ENCODE measurements at places on chromosomes 1 and 21. TPM values are rescaled to one million over a fixed set of nuclear protein-coding genes. Genes with fewer than 3 reads are reported as not detected.

- H3K27me3 ChIP-seq = no peaks in the 10 kb centered on the region
- H3K4me3 ChIP-seq = no peak overlapping the region
- H3K27ac ChIP-seq = no peak overlapping the region
- no peaks in the 10 kb centered on the region for H3K4me1 ChIP-seq
- no peak for DNase-seq
Measured at GRCh38 chr1:11940260-11940921, 5.9 kb downstream of the PLOD1 start.

- peaks cover 16% of the 10 kb centered on the region for H3K4me1 ChIP-seq
- peak; percentile 87 for DNase-seq
Measured at GRCh38 chr1:234676103-234676594, 66.2 kb upstream of the IRF2BP2 start.

DNA sequence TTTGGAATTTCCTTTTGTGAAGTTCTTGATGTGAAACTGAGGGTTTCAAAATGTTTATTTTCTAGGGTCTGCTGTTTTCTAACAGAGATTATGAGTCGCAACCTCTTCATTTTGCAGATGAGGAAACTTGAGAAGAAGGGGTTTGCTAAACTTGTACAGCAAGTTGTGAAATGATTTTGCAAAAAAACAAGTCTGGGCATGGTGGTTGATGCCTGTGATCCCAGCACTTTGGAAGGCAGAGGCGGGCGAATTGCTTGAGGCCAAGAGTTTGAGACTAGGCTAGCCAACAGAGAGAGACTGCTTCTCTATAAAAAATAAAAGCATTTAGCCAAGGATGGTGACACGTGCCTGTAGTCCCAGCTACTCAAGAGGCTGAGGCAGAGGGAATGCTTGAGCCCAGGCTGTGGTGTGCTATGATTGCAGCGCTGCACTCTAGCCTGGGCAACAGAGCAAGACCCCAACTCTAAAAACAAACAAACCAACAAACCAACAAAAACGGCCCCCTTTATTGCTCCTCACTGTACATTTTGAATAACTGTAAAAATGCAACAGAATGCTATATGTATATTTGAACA, 9.9 kb downstream of the TRIM67 start:
- no peak overlapping the region for H3K27ac ChIP-seq
- no peaks in the 10 kb centered on the region for H3K27me3 ChIP-seq
- no peak overlapping the region for H3K4me3 ChIP-seq
- no peaks in the 10 kb centered on the region for H3K4me1 ChIP-seq

DNA sequence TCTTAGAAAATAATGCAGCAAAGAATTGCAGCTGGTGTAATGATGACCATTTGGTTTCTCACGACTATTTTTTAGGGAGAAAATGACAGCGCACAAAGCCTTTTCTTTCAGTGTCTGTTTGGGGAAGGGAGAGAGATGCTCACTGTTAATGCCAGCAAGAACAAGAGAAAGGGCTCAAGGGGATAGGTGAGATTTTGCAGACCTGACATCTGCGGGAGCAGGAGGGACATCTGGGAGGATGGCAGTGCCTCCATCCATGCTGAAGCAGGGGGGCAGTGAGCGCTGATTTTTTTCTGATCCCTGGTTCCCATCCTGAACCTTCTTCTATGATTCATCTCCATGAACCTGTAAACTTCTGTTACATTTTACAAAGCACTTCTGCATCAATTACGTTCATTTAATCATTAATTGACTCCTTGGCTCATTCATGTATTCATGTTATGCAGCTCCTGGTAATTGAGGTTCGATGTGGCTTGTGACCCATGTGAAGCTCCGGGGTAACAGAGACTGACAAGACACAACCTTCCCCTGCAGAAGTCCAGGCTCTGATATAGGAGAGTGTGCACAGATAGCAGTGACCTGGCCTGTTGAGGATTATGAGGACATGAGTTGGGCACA, 595.3 kb downstream of the PTPRU start:
- no peak overlapping the region for H3K4me3 ChIP-seq
- no peaks in the 10 kb centered on the region for H3K36me3 ChIP-seq
- no peaks in the 10 kb centered on the region for H3K27me3 ChIP-seq
- no peak overlapping the region for H3K27ac ChIP-seq
- no peak for DNase-seq

DNA sequence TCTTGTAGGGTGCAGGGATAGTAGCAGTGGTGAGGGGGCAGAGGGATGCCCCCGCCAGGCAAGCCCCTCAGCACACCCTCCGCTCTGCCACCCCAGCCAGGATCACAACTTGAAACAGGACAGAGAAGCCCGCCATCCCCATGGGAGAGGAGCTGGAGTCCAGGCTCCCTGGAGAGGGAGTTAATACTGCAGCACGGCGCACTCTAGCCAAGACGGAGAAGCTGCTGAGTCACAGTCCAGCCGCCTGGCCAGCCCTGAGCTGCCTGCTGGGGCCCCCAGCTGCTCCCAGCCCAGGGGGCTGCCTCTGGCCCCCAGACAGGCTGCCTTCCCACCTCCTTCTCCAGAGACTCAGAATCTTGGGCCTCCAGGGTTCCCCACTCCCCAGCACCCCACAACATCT, 87.2 kb downstream of the SYT2 start:
- H3K27me3 ChIP-seq = no peaks in the 10 kb centered on the region
- no peaks in the 10 kb centered on the region for H3K36me3 ChIP-seq
- H3K4me1 ChIP-seq = no peaks in the 10 kb centered on the region

GRCh38 chr1:21097729-21098128, 79.0 kb downstream of the EIF4G3 start:
- H3K4me1 ChIP-seq = peaks cover 3% of the 10 kb centered on the region
- DNase-seq = no peak
- H3K27ac ChIP-seq = no peak overlapping the region
- H3K27me3 ChIP-seq = no peaks in the 10 kb centered on the region

DNA sequence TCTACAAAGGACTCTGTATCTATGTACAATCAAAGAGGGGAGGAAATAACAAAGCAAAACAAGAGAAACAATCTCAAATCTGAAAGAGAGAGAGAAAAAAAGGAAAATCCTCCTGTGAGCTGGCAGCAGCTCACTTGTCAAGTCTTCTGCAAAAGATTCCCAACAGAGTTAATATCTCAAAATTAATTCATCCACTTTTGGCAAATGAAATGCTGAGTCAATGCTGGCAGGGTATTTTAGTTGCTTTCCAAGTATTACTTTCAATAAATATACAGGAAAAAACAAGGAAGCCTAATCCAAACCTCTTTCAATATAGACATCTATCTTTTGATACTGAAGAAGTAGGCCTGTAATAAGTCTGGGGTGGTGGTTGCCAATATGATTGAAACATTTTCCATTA, 613.9 kb upstream of the NEGR1 start:
- H3K4me3 ChIP-seq = no peak overlapping the region
- no peaks in the 10 kb centered on the region for H3K36me3 ChIP-seq
- H3K27me3 ChIP-seq = no peaks in the 10 kb centered on the region
- no peak for DNase-seq
- no peak overlapping the region for H3K27ac ChIP-seq
- no peaks in the 10 kb centered on the region for H3K4me1 ChIP-seq

GRCh38 chr1:17538428-17539117, 925 bp upstream of the ARHGEF10L start:
- peak; percentile 42 for DNase-seq
- H3K4me1 ChIP-seq = peaks cover 13% of the 10 kb centered on the region
- no peak overlapping the region for H3K27ac ChIP-seq
- H3K4me3 ChIP-seq = no peak overlapping the region
- H3K36me3 ChIP-seq = no peaks in the 10 kb centered on the region

DNA sequence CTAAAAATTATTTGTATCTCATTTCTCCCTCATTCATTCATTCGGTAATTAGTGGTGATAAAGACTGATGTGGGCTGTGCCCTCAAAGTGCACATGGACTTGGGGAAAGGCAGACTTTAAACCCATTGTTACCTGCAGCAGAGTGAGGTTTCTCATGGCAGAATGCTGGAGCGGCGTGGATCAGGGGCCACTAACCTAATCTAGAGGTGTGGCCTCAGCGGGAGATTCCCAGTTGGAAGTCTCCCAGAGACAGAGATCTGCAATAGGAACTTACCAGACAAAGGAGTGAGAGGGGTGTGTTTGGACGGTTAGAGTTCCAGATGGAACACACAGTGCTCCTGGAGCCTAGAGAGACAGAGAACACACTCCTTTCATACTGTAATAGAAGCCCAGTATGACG, 73.5 kb downstream of the VPS26C start:
- no peak overlapping the region for H3K4me3 ChIP-seq
- H3K27ac ChIP-seq = no peak overlapping the region
- H3K27me3 ChIP-seq = no peaks in the 10 kb centered on the region
- H3K4me1 ChIP-seq = no peaks in the 10 kb centered on the region

- H3K4me1 ChIP-seq = no peaks in the 10 kb centered on the region
- no peaks in the 10 kb centered on the region for H3K27me3 ChIP-seq
- no peak overlapping the region for H3K27ac ChIP-seq
Measured at GRCh38 chr1:67601955-67602354, 83.0 kb upstream of the GADD45A start.

- no peak for DNase-seq
- H3K4me3 ChIP-seq = no peak overlapping the region
- H3K27me3 ChIP-seq = no peaks in the 10 kb centered on the region
- H3K27ac ChIP-seq = no peak overlapping the region
- H3K36me3 ChIP-seq = no peaks in the 10 kb centered on the region
- no peaks in the 10 kb centered on the region for H3K4me1 ChIP-seq
Measured at GRCh38 chr1:75520862-75521475, 89.9 kb downstream of the SLC44A5 start.

DNA sequence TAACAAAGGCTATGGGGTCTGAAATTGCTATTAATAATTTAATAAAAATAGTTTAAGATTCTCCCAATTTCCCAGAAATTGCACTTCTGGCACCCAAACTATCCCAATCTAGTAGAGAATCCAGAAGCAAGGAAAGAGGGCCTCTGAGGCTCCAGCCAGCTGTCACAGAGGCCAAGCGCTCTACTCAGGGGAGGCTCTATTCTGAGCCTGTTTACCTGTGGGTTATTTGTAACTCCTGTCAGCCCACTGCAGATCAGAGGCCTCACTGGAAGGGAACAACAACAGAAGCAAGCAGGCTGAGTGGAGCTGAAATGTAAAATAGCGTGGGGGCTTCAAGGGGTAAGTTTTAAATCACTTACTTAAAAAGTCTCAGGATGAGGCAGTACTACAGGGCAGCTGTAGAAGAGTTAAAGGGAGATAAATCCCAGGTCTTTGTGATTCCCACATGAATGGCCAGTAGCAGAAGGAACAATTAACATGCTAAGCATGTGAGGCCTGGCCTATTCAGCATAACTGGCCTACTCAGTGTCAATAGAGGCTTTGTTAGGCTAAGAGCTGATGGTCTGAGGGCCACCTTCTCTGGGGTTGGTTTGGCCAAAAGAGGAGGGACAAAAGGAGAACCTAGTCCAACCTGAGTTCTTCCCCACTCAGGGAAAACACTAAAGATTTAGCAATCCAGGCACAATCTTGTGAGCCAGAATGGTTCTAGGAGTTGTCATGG, 12.8 kb downstream of the ZNF687 start:
- H3K27ac ChIP-seq = no peak overlapping the region
- DNase-seq = no peak
- H3K4me1 ChIP-seq = no peaks in the 10 kb centered on the region
- no peaks in the 10 kb centered on the region for H3K27me3 ChIP-seq

DNA sequence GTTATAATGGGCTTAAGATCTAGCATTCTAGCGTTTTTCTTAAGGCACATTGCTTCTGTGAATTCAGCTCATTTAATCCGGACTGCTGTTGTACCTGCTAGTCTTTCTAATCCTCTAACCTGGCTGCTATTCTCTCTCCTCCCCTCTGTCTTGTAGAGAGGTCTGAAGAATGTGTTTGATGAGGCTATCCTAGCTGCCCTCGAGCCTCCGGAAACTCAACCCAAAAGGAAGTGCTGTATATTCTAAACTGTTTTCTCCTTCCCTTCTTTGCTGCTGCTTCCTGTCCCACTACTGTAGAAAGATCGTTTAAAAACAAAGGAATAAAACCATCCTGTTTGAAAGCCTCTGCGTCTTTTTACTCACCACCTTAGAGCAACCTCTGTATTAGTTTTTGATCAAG, 37.3 kb downstream of the CDC42 start:
- no peak overlapping the region for H3K4me3 ChIP-seq
- H3K27me3 ChIP-seq = no peaks in the 10 kb centered on the region
- H3K4me1 ChIP-seq = no peaks in the 10 kb centered on the region
- no peak for DNase-seq

- no peak within 1 kb of the TSS for H3K27ac ChIP-seq
- H3K27me3 ChIP-seq = no peaks in the 10 kb centered on the region
- peak within 1 kb of the TSS; percentile 39 for H3K4me3 ChIP-seq
- peaks cover 6% of the 10 kb centered on the region for H3K4me1 ChIP-seq
- no peaks in the 10 kb centered on the region for H3K36me3 ChIP-seq
Measured at GRCh38 chr1:22143065-22144033, at the start of gene WNT4. TSS of gene WNT4 (minus strand) at chr1:22143097. CDS start at chr1:22142922, 175 bp downstream.

DNA sequence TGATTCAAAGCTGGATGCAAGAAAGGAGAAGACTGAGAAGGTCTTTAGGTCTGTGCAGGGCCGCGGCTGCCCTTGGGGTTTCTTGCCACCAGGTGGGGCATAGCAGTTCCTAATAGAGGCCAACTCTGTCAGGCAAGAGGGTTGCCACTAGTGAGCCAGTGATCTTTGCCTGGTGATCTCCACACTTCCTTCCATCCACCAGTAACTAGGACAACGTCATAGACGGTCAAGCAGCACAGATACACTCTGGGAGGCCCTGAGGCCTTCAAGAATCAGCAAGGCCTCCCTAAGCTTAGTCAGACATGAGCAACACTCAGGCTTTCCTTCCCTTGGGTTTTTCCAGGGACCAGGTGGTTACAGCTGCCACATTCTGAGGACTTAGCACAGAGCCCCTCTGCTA, 32.9 kb upstream of the ATP2B4 start:
- no peak overlapping the region for H3K27ac ChIP-seq
- H3K27me3 ChIP-seq = no peaks in the 10 kb centered on the region
- peak; percentile 40 for DNase-seq
- no peak overlapping the region for H3K4me3 ChIP-seq
- H3K4me1 ChIP-seq = no peaks in the 10 kb centered on the region

DNA sequence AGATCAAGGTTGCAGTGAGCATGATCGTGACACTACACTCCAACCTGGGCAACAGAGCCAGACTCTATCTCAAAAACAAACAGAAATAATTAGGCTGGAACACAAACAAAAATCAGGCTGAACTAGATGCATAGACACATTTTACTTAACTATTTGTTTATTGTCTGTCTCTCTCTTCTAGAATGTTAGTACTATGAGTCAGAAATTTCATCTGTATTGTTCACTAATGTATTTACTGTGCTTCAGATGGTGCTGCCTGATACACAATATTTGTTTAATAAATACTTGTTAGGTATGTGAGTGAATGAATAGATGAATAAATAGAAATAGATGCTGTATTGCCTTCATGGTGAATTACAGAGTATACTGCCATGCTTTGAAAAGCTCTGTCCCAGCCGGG, 6.0 kb upstream of the LIN28A start:
- no peak overlapping the region for H3K4me3 ChIP-seq
- H3K27ac ChIP-seq = no peak overlapping the region
- H3K27me3 ChIP-seq = no peaks in the 10 kb centered on the region
- DNase-seq = no peak
- H3K4me1 ChIP-seq = peaks cover 11% of the 10 kb centered on the region

AKNAD1 gene
- not detected for total RNA-seq

S100A1 gene
- 18.1 TPM for total RNA-seq

SPRR1B gene
- total RNA-seq = not detected

LRRC7 gene
- 10.6 TPM for total RNA-seq

NUCKS1 gene
- 205 TPM for total RNA-seq
